ENCODE measurements at places on chromosomes 7 and 10.

GRCh38 chr7:40586197-40586596 is 451.4 kb downstream of the SUGCT start:
- no peak for DNase-seq

DNA sequence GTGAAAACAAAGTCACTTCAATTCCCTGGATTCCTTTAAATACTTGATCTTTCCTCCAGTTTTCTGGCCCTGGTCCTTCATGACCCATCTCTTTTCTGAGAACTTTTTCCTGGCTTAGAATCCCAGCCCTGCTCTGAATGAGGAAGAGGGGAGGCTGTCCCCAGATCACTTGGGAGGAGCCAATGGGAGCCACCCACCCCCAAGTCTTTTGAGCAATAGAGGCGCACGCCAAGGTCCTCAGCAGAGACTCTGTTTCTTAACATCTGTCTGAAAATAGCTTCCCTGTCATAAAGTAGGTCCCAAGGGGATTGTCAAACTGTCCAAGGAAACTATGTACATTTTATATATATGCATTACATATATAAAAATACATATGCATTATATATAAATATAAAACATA is 126.8 kb downstream of the ADRA2A start:
- DNase-seq = no peak

DNA sequence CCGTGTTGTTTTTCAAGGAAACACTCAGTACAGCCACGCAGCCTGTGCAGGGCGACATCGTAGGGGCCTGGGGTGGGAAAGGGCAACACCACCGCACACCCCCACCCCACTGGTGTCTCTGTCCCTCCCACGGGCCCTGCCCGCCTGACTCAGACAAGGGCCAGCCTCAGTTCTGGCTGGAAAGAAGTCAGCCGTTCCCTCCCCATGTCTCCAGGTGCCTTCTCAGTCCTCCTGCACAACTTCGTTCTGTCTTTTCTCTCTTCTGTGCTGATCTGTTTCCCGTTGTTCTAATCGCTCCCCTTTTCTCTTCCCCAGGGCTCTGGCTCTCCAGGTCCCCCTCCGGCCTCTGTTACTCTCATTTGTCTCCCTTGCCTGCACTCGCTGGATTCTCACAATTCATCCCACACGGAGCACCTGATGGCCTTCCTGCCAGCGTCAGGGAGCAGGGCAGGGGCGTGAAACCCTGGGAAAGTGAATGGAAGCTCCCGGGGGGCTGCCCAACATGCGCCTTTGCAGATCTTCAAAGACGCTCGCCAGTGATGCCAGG is 97.7 kb downstream of the WDR37 start:
- no peak for DNase-seq

DNA sequence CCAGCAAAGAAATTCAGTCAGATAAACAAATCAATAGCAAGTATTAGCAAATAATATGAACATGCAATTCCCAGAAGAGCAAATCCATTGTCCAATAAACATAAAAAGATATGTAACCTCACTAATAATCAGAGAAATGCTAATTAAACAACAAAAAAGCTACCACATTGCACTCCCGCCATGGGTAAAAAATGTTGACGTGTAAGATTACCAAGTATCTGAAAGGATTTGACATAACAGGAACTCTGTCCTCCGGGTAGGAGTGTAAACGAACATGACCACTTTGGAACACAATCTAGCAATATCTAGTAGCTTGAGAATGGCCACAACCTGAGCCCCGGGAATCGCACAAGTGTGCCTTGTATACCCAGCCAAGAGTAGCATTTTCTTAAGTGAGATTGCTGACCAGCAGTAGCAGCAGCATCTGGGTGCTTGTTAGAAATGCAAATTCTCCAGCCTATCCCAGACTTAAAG is 31.6 kb downstream of the DYDC1 start:
- no peak for DNase-seq

DNA sequence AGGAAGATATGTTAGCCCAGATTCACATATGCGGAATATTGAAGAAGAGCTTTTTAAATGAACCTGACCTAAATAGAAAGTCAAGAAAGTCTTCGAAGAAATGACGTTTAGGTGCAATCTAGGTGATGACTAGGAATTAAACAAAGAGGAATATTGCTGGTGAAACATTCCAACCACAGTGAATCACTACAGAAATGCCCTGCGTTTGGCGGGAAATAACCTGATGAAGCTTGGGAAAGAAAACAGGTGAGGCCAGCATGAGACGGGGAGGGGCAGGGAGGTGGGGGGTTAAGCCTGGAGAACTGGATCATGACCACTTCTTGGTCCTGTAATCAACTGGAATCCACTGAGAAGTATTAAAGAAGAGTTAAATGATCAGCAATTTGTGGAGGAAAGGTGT is 299.4 kb upstream of the VSTM2A start:
- DNase-seq = no peak

GRCh38 chr7:20114468-20114867 is 102.7 kb downstream of the MACC1 start:
- no peak for DNase-seq

DNA sequence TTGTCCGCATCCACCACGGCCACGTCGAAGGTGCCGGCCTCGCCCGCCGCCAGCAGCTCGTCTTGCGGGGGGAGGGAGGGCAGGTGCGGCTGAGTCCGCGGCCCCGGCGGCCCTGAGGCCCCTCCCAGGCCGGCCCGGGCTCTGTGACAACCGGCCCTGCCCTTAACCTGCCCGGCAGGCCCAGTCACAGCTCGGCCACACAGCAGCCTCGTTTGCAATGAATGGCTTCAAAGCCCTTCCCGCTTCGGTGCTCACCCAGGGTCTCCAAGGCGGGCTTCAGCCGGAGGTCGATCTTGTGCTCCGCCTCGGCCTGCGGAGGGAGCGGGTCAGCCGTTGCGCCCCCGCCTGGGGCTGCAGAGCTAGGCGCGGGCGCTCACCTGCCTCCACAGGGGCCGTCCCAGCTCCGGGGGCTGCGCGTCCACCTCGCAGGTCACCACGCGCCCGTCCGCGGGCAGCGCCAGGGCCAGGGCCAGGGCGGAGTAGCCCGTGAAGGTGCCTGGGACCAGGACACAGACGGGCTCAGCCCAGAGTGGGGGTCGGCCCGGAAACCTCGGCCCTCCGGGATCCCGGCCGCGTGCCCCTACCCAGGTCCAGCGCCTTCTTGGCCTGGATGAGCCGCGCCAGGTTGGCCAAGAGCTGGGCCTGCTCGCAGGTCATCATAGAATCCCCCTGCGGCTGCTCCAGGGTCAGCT is 928 bp downstream of the COMTD1 start:
- DNase-seq = no peak

DNA sequence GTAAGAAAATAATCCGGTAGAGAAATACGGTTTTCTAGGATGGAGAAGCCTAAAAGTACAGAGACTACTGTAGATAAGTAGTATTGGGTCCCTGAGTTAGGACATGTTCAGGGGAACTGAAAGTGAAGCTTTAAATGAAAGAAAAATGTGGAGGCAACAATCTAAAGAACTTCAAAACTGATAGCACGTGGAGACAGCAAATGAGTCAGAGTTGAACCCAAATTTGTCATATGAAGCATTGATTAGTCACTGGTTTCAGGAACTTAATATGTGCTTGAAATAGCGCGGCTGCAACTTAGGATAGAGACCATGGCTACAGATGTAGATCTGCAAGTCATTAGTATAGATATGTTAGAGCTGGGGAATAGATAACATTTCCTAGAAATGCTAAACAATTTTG is 1138.6 kb upstream of the SORCS1 start:
- no peak for DNase-seq

DNA sequence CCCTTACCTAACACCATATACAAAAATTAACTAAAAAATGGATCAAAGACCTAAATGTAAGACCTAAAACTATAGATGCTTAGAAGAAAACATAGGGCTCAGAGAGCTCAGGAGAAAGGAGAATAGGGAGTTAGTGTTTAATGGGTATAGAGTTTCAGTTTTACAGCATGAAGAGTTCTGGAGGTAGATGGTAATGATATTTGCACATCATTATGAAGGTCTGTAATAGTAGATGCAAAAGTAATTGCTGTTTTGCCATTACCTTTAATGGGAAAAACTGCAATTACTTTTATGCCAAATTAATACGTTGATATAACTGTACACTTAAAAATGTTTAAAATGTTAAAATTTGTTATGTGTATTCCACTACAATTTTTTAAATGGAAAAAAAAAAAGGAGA is 39.2 kb upstream of the NANOS1 start:
- no peak for DNase-seq

GRCh38 chr10:102133373-102134195 is 744 bp downstream of the PPRC1 start:
- DNase-seq = peak; percentile 54

DNA sequence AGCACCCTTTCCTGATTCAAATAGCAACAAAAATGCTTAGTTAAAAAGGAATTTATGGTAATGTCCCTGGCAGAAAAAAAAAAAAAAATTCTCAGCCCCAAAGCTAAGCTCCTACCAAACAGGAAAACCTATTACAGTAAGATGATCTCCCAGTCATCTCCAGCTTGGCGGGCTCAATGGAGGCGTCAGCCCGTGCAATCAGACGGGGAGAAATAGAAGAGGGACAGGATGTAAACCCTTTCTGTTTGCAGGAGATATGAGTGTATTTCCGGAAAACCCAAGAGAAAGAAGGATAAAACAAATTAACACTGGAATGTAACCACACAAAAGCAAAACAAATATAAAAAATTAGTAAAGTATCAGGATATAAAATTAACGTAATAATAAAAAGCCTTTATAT is 242.8 kb downstream of the TCERG1L start:
- DNase-seq = no peak

GRCh38 chr7:97871659-97872024 is 566 bp downstream of the ASNS start:
- no peak for DNase-seq

DNA sequence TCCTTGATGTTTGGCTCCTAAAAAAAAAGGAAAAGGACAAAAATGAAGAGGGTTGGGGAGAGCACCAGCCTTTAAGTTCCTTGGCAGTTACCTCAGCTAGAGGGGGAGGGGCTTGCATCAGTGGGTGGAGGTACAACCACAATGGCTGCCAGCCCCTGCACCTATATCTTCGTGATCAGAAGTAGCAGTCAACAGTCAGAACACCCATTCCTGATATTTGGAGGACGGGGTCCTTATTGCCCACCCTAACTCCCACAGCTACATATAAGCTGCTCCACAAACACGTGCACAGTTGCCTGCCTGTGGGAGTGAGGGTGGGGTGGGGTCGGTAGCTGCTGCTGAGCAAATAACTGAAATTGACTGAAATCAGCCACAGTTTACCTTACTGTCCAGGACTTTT is 26.2 kb downstream of the C1GALT1 start:
- no peak for DNase-seq

- no peak for DNase-seq
Observed at GRCh38 chr10:18279173-18279572, 138.9 kb downstream of the CACNB2 start.

DNA sequence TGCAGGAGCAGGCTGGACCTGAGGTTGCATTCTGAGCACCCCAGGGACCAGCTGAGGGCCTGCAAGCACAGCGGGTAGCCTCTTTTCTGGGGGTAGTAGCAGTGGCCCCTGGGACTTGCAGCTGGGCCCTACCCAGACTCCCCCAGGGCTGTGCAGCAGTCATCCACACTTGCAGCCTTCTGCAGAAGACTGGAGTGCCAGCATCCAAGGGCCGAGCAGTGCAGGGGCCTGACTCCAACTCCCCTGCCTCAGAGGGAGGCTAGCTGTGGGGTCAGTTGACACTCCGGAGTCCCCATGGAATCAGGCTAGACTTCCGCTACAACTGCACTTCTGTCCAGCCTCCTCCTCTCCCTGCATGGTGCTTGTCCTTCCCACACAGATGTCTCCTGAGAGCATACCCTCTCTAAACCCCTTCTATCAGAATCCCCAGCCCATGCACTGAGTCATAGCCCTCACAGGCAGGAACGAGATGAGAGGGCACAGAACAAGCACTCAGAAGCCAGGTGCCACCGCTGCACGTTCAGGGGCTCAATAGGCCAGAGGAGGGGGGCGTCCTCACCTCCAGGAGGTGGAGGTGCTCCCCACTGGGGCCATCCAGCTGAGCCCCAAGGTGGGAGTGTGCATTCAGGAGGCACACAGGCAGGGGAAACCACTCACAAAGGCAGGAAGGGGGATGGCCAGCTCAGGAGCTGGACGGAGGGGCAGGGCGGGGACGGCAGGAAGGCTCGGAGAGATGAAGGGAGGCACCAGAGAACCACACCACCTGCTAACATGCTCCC is 7.5 kb downstream of the RASGEF1A start:
- no peak for DNase-seq

- no peak for DNase-seq
Observed at GRCh38 chr10:32893434-32893833, 64.6 kb downstream of the ITGB1 start.

All from stimulated activated CD8-positive, alpha-beta memory T cell treated with anti-CD3 and anti-CD28 coated beads, Interleukin-7, amount 100 ng/mL, for 24 hours (primary cell).